Ecto neural progenitor cell (in vitro differentiated cells): ENCODE measurements at places on chromosomes 2 and 18.
A peak's percentile ranks its signal among the peaks of the same experiment; 100 is the strongest.

DNA sequence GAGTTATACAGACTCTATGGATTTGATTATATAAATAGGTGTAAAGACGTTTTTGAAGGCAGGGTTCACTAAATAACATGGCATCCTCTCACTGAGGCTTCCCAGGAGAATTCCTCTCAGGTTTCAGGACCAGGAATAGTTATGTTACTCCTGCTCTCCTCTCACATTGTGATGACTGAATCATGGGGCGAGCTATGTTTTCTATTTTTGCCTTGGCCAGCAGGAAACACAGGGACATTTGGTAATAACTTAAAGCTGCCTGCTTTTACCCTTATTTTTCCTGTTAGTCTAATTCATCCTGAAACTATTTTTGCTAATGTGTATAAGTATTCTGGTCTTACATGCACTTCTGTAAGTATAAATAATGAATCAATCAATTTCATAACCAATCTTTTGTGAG is 115.3 kb upstream of the ITGB6 start:
- no peak for DNase-seq

DNA sequence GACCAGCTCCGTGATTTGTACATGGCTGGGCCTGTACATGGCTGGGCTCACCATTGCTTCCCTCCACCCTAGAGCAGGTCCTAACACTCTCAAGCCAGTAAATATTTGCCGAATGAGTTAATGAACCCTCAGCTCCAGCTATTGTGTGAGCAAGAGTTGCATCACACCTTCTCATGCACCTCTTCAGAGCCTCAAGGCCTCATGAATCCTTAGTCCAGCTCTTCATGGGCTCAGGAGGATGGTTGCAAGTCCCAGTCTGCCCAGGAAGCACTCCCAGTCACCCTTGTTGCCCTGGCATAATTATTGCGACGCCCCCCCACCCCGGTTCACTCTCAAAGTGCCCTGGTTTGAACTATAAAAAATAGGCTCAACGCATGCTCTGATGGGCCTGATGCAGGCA is 30.1 kb upstream of the GNAL start:
- no peak for DNase-seq

DNA sequence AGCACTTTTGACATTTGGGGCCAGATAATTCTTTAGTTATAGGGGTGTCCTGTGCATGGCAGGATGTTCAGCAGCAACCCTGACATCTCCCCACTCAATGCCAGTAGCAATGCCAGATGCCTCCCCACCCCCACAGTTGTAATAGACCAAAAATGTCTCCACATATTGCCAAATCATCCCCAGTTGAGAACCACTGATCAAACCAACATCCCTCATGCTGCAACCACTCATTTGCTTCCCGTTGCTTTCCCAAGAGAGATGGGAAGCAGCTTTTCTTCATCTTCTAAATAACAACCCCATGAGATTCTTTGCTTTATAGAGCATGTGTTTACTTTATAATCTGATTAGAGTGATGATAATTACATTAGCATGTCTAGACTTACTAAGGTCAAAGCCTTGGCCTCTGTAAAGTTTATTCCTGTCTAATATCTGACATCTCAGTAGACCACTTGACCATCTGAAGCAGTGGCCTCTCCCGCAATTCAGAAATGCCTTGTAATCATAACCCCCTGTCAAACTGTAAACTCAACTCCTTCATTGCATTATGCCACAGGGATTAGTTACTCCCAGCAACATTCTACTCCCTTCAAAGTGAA is 28.7 kb upstream of the C1D start:
- DNase-seq = no peak

- DNase-seq = peak; percentile 34
Observed at GRCh38 chr2:16656784-16657391, 8.7 kb downstream of the CYRIA start.

- DNase-seq = no peak
Observed at GRCh38 chr2:240155745-240156390, 15.4 kb upstream of the OTOS start.

DNA sequence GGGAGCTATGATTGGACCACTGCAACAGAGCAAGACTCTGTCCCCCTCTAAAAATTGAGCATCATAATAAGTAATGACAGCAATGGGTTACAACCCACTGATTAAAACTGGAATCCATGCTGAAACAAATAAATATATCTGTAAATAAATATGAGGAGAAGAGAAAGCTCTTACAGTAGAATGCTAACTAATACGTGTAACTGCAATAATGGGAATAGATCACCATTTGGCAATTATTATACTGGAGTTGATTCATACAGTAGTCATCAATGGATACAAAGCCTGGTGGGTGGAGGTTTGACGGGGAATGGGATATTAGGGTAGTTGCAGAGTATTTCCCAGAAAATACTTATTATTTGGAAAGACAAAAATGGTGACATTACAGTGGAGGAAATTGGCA is 6.1 kb upstream of the INO80B start:
- DNase-seq = no peak

DNA sequence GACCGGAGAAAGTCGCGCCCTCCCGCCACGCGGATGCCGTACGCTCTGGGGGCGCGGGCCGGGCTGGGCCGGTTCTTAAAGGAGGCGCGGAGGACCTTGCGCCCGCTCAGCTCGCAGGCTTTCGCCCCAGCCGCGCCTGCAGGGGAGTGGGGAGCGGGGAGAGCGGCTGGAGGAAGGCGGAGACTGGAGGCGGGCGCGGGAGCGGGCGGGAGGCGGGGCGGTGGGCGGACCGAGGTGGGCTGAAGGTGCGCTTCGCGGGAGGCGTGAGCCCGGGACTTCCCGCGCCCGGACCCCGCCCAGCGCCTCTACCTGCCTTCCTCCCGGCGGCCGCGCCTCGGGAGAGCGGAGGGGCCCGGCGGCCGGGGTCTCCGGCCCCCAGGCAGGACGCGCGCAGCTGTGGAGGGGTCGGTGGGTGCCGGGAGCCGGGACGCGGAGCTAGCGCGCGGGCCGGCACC is at the start of gene ADRA2B:
ADRA2B (minus strand) TSS at position 148 of the 455 bp plus-strand sequence. CDS start 422 bp downstream, outside the sequence.
- DNase-seq = peak; percentile 86

- no peak for DNase-seq
Observed at GRCh38 chr2:4782647-4783046, 909.5 kb upstream of the SOX11 start.

- no peak for DNase-seq
Observed at GRCh38 chr2:236803621-236804020, 234.0 kb downstream of the ACKR3 start.

- DNase-seq = no peak
Observed at GRCh38 chr2:16487686-16488085, 177.9 kb downstream of the CYRIA start.

DNA sequence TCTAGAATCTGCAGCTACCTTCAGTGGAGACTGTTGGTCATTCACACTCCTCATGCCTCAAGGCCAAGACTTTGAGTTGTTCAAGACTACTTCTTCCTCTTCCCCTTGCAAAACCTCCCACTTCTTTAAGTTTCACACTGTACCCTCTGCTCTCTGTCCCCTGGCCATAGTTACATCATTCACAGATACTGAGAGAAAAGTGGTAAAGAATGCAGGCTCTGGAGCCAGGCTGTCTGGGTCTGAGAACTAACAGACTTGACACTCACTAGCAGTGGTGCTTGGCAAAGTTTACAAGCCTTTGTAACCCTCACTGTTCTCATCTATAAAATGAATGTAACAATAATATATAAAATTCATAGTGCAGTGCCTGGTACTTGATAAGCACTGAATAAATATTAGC is 61.8 kb downstream of the CDH20 start:
- no peak for DNase-seq

DNA sequence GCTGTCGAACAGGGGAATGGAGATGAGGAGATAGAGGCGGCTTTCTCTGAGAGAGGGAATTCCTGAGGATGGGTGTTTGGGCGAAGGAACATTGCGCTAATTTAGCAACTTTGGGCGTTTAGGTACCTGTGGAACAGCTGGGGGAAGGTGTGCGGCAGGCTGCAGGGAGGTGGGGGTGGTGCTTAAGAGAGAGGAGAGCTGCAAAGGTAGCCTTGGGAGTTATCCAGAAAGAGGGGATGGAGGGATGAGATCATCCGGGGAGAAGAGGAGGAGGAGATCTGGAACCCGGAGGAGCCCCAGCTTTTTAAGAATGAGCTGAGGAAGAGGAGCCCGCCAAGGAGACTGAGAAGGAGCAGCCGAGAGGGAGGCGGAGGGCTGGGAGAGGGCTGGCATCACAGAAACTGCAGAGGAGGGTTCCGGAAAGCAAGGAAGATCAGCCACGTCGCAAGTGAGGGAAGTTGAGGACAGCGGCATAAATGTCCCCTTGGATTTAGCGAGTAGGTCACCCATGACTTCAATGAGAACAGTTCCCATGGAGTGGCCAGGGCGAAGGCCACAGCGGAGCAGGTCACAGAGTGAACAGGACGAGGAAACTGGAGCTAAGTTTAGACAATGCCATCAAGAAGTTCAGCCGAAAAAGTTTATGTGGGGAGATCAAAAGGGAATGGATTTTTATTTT is 174.7 kb downstream of the KLHL29 start:
- DNase-seq = no peak

DNA sequence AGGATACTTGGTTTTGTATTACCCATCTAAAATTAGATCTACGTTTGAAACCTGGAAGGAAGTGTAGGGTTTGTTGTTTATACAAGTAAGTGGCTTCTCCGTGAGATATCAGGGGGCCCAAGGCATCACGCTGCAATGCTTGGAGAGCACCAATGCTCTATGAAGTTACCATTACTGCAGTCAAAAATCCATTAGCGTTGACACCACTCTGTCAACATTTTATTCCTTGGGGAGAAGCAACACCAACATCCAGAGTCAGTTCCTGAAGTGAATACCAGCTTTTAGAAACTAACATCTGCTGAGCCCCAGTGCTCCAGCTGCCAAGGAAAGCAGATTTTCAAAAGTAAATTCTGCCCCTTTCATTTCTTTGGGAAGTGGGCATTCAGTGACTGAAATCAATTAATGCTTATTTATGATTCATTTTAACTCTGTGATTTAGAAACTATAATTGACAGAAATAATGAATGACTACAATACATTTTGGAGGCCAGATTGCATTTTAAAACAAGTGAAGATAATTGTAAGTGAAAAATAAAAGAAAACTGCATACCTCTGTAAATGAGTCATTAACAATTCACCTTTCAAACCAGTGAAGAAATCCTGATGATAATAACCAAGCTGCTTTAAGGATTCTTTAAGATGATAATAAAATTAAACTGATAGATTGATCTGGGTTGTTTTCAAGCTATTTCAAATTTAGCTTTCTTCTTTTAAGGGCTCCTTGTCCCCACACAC is 30.5 kb downstream of the LRP1B start:
- DNase-seq = no peak

GRCh38 chr2:154029504-154029903 is 157.8 kb downstream of the GALNT13 start:
- DNase-seq = no peak

GRCh38 chr2:96501471-96501874 is 3.7 kb downstream of the NEURL3 start:
- no peak for DNase-seq

GRCh38 chr18:8329186-8329771 is 280.0 kb upstream of the RAB12 start:
- no peak for DNase-seq

- no peak for DNase-seq
Observed at GRCh38 chr2:200102971-200103370, 147.6 kb downstream of the MAIP1 start.

GRCh38 chr2:39377226-39377939 is 59.7 kb downstream of the MAP4K3 start:
- no peak for DNase-seq

DNA sequence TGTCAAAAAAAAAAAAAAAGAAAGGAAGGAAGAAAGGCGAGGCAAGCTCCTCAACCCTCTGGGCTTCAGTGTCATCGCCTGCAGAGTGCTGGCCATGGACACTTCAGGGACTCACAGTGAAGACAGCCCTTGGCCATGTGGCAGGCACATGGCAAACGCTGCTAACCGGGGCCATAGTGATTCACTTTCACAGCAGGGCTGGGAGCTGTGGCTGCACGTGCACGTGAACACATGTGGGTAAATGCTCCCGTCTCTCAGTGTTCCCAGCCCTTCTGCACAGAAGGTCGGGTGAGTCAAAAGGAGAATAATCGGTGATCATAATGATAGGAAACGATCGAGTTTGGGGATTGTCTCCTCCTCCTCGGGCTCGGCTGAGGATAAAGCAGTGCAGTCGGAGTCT is 46.1 kb upstream of the UBE2F start:
- DNase-seq = no peak

GRCh38 chr18:74271635-74272034 is 20.1 kb downstream of the CYB5A start:
- no peak for DNase-seq

GRCh38 chr2:48183991-48184390 is 277.7 kb upstream of the FBXO11 start:
- no peak for DNase-seq

DNA sequence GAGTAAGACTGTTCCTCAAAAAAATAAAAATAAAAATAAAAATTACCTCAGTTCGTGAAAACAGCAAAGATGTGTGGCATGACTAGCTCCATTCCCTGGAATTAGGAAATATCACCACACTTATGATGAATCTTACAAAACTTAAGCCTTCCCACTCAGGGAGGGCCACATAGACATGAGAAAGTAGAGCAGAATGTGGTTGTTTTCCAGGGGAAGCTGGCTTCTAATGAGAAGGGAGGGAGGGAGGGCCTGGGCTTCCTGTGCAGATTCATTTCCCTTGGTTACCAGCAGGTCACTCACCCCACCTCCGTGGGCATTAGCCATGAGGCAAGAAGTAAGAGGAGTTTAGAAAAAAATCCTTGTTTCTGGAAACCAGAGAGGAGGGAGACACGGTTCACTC is 95.9 kb upstream of the RMDN2 start:
- DNase-seq = no peak

DNA sequence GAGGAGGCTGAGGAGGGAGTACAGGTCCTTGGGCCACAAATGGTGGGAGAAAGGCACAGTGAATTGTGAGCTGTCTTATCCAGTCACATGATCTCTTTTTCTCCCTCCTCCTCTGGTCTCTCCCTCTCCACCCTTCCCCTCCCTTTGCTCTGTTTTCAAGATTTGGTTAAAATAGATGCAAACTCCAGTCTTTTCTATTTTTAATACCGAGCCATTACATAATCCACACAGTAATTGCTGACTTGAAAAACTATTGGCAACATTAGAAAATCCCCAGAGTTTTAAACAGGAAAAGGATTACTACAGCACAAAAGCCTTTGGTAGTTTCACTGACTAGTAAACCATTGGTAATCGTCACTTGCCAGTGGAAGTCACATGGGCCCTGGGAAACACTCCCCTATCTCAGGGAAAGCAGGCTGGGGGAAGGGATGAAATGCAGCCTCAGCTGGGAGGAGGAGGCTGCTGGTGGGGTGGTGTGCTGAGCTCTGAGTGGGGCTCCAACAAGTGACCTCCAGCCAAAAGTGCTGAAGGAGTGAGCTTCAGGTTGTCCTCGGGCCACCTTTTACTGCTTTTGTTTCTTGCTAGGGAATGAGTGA is 57.4 kb upstream of the PCBP1 start:
- DNase-seq = peak; percentile 75

GRCh38 chr2:100137866-100138570 is 4.4 kb downstream of the AFF3 start:
- DNase-seq = no peak
